ENCODE measurements at places on chromosomes 2 and 18. TPM values are rescaled to one million over a fixed set of nuclear protein-coding genes. Genes with fewer than 3 reads are reported as not detected.
A peak's percentile ranks its signal among the peaks of the same experiment; 100 is the strongest.

- H3K4me3 ChIP-seq: no peak overlapping the region
- H3K27ac ChIP-seq: no peak overlapping the region
- peaks cover 6% of the 10 kb centered on the region for H3K27me3 ChIP-seq
- H3K36me3 ChIP-seq: no peaks in the 10 kb centered on the region
These were observed 38.3 kb upstream of the SMAD2 start for GRCh38 chr18:47968721-47969120.

DNA sequence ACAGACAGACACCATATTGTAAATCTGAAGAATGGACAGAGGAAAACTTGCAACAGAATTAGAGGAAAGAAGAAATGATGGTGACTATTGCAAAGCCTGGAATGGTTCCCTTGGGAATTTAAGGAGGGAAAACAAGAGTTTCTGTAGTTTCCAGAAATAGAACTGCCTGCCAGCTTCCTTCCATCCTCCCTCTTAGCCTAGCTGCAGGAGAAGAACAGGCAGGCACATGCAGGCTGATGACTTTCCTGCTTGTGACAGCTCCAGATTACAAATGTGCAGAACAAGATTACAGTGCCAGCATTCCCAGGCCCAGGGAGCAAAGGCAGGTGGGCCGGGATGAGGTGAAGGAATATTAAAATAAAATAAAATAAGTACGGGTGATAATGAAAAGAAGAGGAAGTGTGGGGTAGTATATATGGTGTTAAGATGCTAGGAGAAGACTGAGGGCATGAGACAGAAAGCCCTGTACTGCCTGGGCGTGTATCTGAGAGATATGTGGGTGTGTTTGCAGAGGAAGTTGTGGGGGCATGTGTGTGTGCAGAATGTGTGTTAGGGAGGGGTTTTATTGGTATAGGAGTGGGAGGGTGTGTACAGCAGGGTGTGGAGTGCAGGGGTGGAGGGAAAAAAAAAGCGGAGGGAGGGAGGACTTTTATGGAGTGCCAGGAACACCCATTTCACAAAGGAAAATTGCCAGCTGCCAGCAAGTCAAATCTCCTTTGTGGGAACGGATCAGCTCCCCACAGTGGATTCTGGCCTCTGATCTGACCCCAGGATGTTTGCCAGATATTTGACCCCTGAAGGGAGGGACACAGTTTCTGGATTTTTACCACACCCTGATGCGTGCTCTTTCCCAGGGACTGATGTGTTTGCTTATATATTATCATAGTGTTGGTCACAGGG, 43.9 kb upstream of the NEMP2 start:
- H3K4me3 ChIP-seq: no peak overlapping the region
- peak; percentile 75 for DNase-seq
- peaks cover 57% of the 10 kb centered on the region for H3K4me1 ChIP-seq
- H3K36me3 ChIP-seq: no peaks in the 10 kb centered on the region

- no peak overlapping the region for H3K27ac ChIP-seq
- H3K4me3 ChIP-seq: no peak overlapping the region
- H3K27me3 ChIP-seq: no peaks in the 10 kb centered on the region
- no peaks in the 10 kb centered on the region for H3K36me3 ChIP-seq
- DNase-seq: no peak
- H3K4me1 ChIP-seq: no peaks in the 10 kb centered on the region
These were observed 26.1 kb upstream of the CYP26B1 start for GRCh38 chr2:72173640-72174321.

Gene ABCG5
- not detected for total RNA-seq

- no peak overlapping the region for H3K27ac ChIP-seq
- H3K36me3 ChIP-seq: no peaks in the 10 kb centered on the region
- no peaks in the 10 kb centered on the region for H3K27me3 ChIP-seq
- H3K4me3 ChIP-seq: no peak overlapping the region
These were observed 576.9 kb downstream of the ADCYAP1 start for GRCh38 chr18:1481577-1481976.

Gene GPR17
- not detected for total RNA-seq

DNA sequence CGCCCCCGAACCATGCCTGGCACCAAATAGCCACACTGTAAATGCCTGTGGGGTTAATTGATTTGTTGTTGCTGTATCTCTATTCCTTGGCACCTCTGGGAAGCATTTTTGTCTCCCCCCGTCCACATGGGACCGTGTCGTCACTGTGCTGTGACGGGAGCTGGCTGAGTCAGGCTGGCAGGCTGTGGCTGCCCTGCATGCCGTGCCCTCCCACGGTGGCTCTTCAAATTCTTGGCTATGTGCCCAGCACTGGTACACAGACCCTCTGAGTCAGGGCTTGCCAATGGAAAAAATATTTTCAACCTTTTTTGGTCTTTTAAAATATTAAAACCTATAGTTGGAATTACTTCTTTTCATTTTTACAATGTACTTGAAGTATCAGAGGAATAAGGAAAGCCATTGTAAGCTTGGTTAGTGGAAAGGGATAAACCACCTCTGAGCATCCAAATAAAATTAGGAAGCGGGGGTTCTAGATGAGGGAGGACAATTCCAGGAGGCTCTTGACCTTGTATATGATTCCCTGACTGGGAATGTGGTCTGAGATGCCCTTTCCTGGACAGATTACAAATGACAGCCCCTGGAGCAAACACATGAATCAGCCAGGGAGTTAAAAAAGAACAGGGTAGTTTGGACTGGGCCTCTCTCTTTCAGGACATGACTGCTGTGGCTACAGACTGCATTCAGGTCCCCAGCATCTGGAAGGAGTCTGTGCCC, 59.4 kb downstream of the DGKD start:
- H3K4me3 ChIP-seq: no peak overlapping the region
- H3K36me3 ChIP-seq: no peaks in the 10 kb centered on the region
- no peak for DNase-seq
- no peaks in the 10 kb centered on the region for H3K27me3 ChIP-seq
- peaks cover 57% of the 10 kb centered on the region for H3K4me1 ChIP-seq

Gene SCLY
- total RNA-seq: 11.1 TPM

DNA sequence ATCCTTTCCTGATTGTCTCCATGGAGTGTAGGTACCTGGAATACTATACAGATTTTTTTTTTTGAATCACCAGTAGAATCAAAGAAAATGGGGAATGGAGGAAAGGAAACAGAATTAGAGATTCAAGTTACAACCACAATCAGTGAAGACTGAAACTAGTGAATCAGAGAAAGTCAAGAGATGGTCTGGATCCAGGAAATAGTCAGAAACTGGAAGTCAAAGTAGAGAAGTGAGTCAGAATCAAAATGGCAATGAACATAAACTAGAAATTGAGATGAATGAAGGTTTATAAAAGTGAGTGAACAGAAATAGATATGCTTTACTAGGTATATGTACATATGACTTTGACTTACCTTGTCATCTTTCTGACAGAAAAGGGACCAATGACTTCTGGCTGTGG, 579.0 kb downstream of the PLCL1 start:
- H3K27me3 ChIP-seq: no peaks in the 10 kb centered on the region
- H3K4me3 ChIP-seq: no peak overlapping the region
- H3K36me3 ChIP-seq: no peaks in the 10 kb centered on the region
- H3K27ac ChIP-seq: no peak overlapping the region
- H3K4me1 ChIP-seq: peaks cover 4% of the 10 kb centered on the region
- DNase-seq: no peak

Gene ALK
- not detected for total RNA-seq

- no peaks in the 10 kb centered on the region for H3K27me3 ChIP-seq
- H3K27ac ChIP-seq: peak overlapping the region; percentile 66
- no peaks in the 10 kb centered on the region for H3K36me3 ChIP-seq
- peaks cover 11% of the 10 kb centered on the region for H3K4me1 ChIP-seq
- DNase-seq: peak; percentile 75
- no peak overlapping the region for H3K4me3 ChIP-seq
These were observed 48.5 kb downstream of the SMAD7 start for GRCh38 chr18:48902023-48902855.

DNA sequence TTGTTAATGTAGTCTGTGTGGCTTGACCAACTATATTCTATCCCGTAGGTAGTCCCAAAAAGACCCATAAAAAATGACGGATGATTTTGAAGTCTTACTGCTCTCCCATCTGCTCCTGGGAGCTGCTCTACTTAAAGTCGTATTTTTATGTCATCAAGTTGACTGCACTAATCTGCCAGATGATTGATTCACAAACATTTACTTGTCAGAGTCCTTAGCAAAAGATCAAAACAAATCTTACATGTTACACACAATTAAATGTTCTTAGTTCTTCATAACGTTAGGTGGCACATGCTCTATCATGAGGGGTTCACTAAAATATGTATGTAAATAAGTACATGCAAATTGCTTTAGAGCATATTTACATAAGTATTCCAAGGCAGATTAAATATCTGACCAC, 498.3 kb upstream of the LRRTM4 start:
- no peak overlapping the region for H3K27ac ChIP-seq
- no peak for DNase-seq
- no peaks in the 10 kb centered on the region for H3K4me1 ChIP-seq
- no peaks in the 10 kb centered on the region for H3K36me3 ChIP-seq
- H3K27me3 ChIP-seq: no peaks in the 10 kb centered on the region

Gene SUCLG1
- total RNA-seq: 124 TPM

Measured in transverse colon (tissue), 4 donors.